Kasumi-1 (cell line): ENCODE measurements at places on chromosomes 3 and 15.

DNA sequence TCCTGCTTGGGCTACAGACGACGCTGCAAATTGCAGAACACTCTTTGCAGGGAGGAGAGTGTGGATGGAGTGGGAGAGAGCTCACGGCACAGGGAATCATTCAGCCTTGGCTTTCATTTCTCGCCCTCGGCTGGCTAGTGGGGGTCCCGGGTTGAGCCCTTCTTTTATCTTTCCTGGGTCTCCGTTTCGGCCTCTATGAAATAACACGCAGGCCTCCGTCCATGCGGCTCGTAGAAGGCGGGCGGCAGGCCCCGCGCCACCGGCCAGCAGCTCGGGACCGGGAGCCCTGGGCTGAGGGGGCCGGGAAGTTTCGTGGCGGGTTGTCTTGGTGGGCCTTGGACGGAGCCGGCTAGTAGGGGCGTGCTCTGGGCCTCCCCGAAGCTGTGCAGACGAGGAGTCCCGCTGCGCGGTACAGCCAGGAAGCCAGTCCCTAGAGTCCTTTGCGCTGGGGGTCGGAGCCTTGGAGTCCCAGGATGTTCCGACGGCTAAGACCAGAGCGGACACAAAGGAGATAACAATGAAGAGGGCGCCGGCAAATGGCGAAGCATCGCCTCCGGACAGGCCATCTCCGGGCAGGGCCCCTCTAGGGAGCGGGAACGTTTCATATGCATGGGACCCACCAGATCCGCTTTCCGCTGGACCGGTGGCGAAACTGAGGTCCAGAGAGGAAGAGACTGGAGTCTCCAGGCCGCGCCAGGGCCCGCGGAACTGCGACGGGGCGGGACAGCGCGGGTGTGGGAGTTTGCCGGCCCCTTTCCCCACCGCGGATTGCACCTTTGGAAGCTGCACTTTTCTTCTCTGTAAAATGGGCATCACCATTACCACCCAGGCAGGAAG lies 4.3 kb downstream of the RNU6-1 start:
- no peak for DNase-seq

GRCh38 chr3:79038636-79039035 lies 729.2 kb downstream of the ROBO1 start:
- DNase-seq = no peak

DNA sequence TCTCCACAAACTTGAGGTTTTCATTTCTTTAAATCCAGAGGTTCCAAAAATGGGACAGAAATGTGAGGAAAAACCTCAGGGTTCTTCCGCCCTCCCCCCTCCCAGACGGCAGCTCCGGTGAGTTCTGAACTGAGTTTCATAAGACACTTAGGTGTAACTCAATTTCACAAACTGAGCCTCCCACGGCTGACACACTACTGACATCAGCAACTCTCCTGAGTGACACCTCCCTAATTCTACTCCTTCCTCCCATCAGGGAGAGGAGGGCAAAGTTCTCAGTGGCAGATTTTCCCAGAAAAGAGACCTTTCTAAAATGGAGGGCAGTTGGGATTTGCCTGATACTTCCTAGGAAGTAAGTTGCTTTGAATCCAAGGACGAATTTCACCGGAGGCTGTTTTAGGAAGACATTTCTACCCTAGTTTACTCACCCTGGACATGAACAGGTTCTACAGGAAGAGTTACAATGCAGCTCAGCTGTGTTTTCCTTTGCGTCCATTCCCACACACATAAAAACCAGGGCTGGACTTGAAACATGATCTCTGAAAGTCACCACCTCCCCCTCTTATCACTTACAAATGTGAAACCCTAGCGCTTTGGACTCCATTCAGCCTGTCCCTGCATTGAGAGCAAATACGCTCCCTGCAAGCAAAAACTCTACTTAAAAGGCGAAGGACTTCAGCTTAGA lies 78.1 kb upstream of the LMOD3 start:
- DNase-seq = no peak

DNA sequence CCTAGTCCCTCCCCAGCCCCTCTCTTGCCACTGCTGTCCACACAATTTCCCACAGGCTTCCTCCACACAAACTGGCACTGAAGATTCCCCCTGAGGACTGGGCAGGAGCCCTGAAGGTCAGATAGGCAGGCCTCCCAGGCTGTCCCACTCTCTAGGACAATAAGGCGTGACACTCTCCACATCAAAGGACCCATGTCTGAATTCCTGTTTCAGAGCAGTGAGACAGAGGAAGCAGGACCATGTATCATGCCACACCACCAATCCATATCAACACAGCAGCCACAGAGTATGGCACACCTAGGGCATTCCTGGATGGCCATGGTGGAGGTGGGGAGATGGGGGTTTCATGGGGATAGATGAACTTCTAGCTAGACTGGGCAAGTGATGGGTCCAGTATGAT lies 13.8 kb upstream of the CCR1 start:
- no peak for DNase-seq

DNA sequence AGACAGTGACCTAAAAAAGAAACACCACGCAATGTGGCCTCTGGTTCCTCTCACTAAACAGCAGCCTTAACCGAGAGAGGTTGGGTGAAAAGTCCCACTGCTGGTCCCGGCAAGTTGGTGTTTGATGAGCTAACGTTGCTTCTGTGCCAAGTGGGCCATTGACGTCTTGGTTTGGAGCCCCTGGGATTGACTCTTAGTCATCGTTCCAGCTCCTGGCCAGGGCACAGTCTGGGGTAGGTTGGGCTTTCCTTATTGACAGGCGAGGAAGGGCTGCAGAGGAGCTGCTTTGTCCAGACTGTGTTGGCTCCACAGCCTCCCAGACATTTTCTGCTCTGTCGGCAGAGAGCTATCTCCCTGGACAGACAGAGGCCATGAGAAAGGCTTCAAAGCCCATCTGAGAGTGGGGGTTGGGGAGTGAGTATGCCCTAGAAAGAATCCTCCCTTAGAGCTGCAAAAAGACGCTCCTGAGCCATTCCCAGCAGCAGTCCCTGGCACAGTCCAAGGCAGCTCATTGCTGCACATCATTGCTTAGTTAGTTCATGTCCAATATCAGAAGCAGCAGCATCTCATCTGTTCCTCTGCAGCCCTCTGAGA lies 28.6 kb upstream of the C3orf80 start:
- no peak for DNase-seq

DNA sequence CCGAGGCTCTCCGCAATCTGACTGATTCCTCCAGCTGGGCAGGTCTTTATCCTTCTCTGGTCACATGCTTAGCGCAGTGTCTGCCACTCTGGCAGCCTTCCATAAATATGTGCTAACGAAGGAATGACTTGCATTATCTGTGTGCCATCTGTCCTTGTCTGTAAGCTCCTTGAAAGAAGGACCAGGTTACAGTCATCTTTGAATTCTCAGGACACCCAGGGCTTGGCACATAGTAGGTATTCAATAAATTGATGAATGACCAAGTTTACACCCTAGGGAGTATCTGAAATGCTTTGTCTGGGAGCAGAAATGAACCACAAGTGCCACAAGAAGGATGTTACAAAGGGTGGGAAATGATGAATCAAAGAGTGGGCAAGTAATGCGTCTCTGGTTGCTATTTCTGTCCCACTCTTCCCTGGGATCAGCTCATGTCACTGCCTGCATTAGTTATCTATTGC lies 16.5 kb upstream of the FAM3D start:
- no peak for DNase-seq

DNA sequence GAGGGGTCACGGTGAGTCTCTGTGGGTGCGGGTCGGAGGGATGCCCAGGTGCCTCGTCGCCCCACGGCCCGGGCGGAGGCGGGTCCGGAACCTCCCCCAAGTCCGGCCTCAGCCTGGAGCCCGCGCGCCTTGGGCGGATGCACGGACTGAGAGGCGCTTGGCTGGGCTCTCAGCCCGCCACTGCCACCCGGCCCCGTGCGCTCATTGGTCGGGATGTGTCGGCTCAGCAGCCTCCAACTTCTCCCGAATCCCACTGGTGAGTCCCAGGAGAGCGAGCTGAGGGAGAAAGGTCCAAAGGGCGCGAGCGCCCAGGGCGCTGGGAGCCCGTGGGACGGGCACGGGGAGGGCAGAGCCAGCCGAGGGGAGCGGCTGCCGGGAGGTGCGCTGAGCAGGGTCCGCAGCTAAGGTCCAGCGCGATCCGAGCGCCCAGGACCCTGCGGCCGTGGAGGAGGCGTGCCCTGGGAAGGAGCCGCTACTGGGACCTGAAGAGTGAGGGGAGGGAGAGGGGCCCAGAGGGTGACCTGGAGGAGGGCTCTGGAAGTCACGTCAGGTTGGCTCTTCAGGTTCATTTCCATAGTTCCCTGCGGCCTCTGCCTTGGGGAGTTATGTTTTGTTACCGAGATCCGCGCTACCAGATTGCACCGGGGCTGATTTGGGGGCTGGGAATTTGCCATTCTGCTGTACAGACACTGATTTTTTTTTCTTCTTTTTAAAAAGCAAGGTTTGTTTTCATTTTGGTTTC lies at the start of gene MME:
TSS of gene MME (plus strand) at position 574 of the 742 bp plus-strand sequence. CDS start 3,849 bp downstream, outside the sequence.
- DNase-seq = no peak

- DNase-seq = peak; percentile 77
Observed at GRCh38 chr3:197942956-197943556, 6.9 kb upstream of the RPL35A start.

- no peak for DNase-seq
Observed at GRCh38 chr3:134360046-134360445, 14.2 kb downstream of the AMOTL2 start.

DNA sequence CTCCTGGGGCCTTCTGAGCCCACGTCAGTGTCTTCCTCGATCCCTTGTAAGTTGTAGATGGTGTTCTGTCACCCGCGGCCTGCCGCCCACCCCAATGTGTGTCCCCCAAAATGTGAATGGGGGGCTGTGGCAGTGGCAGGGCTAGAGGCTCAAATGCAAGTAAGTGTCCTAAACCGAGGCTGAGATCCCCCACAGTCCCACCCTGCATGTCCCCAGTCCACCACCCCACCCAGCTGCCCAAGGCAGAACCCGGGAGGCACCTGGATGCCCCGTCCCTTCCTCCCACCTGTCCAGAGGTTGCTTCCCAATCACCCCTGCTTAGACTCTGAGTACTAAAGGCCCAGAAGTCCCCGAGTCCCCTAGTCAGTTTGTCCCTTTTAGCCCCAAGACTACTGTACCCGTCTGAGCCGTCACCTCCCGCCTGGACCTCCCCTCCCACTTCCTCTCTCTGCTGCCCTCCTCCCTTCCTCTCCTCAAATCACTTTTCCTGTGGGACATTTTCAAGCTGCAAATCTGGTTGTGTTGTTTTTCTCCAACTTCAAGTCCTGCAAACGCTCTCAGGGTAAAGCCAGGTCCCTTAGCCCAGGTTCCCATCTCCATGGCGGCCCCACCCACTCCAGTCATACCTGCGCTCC lies 11.8 kb upstream of the PLXND1 start:
- peak; percentile 53 for DNase-seq

DNA sequence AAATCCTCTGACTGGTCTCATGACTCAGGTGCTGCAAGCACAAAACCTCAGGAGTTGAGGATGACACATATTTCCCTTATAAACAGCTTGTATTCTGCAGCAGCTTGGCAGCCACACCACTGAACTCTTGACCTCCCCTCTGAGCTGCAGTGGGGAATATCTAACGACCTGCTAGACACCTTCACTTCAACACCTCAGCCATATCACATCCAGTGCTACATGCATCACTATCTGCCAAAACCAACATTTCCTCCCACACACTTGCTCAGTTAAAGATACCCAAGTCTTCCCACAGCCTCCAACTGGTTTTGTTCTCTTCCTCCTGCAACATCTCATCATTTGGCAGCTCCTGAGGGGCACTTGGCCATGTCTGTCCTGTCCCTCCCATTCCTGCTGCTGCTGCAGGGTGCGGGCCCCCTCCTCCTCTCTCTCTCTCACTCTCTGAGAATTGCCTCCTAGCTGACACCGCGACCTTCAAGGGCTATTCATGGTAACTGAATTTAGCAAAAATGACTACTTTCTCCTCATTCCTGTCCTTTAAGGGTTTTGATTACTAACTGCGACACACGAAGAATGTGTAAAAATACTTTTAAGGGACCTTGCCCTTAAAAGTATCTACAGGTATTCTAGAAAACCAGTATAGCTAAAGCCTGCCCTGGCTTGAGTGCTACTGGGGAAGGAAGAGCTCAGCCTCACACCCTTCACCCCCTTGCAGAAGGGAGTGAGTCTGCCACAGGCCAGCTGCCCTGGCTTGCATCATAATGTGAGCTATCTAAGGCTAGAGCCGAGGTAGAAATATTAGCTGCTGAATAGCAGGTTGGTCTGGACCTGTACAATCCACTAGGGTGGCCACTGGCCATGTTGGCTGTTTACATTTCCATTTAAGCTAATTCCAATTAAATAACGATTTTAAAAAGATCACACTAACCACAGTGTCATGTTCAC lies 5.0 kb upstream of the CCR9 start:
- DNase-seq = no peak

- DNase-seq = no peak
Observed at GRCh38 chr3:197149-197827, 725 bp downstream of the CHL1 start.

- DNase-seq = no peak
Observed at GRCh38 chr3:131658771-131659170, 156.0 kb upstream of the MRPL3 start.

- no peak for DNase-seq
Observed at GRCh38 chr15:81506071-81506470, 132.1 kb upstream of the TMC3 start.

GRCh38 chr15:94785091-94785490 lies 553.7 kb downstream of the MCTP2 start:
- DNase-seq = no peak

GRCh38 chr3:48429960-48430707 lies at the start of gene PLXNB1:
PLXNB1 (minus strand) TSS chr3:48430086; CDS start chr3:48424611, 5,475 bp downstream.
- DNase-seq = peak; percentile 65

DNA sequence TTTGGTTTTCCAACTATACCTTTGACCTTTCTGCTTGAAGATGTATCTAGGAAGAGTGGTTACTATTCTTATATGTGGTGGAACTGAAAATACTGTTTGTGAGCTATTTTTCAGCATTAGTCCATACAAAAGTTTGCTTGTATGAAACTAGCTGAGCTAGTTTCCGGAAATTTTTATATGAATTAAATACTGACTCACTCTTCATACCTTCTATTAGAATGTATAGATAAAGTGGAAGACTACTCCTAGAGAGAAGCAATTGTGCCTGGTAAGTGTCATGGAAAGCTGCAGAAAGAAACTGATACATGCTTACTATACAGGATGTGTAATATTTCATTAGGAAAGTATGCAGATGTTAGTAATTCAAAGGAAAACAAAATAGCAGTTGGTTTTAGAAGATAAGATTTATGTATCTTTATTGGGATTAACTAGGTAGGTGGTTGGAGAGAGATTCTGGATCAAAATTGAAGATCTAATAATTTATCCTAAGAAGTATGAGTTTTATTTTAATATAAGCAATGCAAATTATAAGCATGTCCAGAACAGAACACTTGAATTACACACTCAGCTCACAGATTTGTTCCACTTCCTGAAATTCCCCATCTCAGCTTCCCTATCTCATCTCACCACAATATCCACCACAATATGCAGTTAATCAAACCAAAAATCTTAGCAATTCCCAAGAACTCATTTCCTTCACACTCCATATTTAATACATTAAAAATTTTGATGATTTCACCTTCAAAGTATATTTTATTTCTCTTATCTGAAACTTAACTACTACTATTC lies 82.8 kb downstream of the BCHE start:
- no peak for DNase-seq

DNA sequence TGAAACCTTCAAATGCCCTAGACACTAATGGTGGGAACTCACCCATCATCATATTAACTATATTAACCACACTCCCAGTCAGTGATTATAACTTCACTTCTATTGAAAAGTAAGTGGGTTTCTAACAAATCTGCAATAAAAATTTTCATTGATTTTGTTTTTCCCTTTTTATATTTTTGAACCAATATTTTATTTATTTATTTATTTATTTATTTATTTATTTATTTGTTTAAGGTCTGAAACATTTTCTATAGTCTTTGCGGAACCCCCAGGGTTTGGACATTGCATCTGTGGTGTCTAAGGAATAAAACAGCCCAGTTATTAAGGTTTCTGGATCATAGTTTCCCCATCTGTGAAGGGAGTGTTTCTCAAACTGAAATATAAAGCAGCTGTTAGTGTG lies 16.2 kb upstream of the PLCL2 start:
- DNase-seq = no peak
